ENCODE measurements at places on chromosomes 1 and 21. TPM values are rescaled to one million over a fixed set of nuclear protein-coding genes. Genes with fewer than 3 reads are reported as not detected.
A peak's percentile ranks its signal among the peaks of the same experiment; 100 is the strongest.

DNA sequence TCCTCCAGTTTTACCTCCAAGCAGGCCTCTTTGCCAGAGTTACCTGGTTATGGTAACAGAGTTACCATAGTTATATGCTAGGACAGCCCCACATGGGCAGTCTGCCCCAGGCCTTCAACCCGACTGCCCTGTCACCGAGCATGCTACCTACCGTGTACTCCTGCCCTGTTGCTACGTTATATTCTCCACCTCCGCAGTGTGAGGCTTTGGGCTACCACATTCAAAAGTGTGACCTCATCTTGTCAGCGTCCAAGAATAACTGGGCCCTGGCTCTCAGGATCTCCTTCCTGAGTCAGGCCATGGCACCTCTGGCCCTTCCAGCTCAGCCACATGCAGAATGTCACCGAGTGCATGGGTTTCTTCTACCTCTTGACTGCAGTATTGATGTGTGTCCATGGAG, 8.9 kb downstream of the MAPKAPK2 start:
- DNase-seq: no peak
- peaks cover 12% of the 10 kb centered on the region for H3K4me1 ChIP-seq
- H3K27me3 ChIP-seq: no peaks in the 10 kb centered on the region
- no peaks in the 10 kb centered on the region for H3K36me3 ChIP-seq

- no peak for DNase-seq
- H3K27ac ChIP-seq: no peak overlapping the region
- H3K36me3 ChIP-seq: no peaks in the 10 kb centered on the region
Measured at GRCh38 chr1:55244476-55245099, 29.4 kb upstream of the USP24 start.

- H3K27ac ChIP-seq: no peak overlapping the region
- H3K4me1 ChIP-seq: no peaks in the 10 kb centered on the region
- H3K4me3 ChIP-seq: no peak overlapping the region
- no peak for DNase-seq
- H3K27me3 ChIP-seq: no peaks in the 10 kb centered on the region
- H3K36me3 ChIP-seq: no peaks in the 10 kb centered on the region
Measured at GRCh38 chr1:198520524-198521254, 19.8 kb downstream of the ATP6V1G3 start.

GRCh38 chr21:45482899-45483821, 59.1 kb downstream of the SLC19A1 start:
- H3K4me1 ChIP-seq: no peaks in the 10 kb centered on the region
- DNase-seq: no peak
- no peaks in the 10 kb centered on the region for H3K27me3 ChIP-seq
- H3K36me3 ChIP-seq: no peaks in the 10 kb centered on the region
- no peak overlapping the region for H3K27ac ChIP-seq

GRCh38 chr1:200143347-200143746, 115.8 kb downstream of the NR5A2 start:
- DNase-seq: no peak
- no peaks in the 10 kb centered on the region for H3K27me3 ChIP-seq
- H3K4me3 ChIP-seq: no peak overlapping the region
- H3K27ac ChIP-seq: no peak overlapping the region
- no peaks in the 10 kb centered on the region for H3K4me1 ChIP-seq

DNA sequence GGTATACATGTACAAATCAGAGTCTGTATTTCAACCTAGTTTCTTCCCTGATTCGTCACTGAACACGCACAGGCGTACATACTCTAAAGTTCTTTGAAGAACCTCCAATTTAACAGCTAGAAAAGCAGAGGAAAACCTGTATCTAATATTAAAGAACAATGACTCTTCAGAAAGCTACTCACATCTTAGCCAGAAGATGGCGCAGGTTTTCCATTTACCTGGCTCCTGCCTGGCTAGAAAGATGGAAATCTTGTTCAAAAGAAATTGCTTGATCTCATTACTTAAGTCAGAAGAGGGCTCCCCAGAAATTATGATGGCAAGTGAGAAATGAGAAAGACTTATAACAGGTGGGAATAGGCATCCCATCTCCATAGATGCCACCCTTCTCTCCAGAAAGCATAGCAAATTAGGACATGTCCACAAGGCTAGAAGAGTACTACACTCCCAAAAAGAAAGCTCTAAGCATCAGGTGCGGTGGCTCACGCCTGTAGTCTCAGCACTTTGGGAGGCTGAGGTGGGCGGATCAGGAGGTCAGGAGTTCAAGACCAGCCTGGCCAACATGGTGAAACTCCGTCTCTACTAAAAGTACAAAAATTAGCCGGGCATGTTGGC, 19.0 kb upstream of the L1TD1 start:
- H3K27me3 ChIP-seq: no peaks in the 10 kb centered on the region
- H3K36me3 ChIP-seq: no peaks in the 10 kb centered on the region
- no peak overlapping the region for H3K4me3 ChIP-seq
- H3K4me1 ChIP-seq: no peaks in the 10 kb centered on the region

DNA sequence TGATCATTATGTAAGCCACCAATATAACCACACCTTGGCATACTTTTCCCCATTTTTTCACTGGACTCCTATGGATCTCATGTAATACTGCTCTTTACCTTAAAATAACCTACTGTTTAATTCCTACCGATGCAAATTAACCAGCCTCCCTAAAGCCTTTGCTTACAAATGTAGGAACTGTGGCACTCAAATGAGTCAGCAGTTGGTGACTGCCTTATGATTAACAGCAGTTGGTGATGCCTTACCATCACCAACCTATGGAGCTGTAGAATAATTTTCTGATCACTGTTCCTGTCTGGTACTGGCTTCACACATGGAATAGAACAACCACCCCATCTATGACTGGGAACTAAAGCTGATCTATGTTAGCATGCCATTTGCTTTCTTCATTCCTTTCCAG, 7.8 kb upstream of the NUDT17 start:
- no peaks in the 10 kb centered on the region for H3K27me3 ChIP-seq
- no peaks in the 10 kb centered on the region for H3K36me3 ChIP-seq
- H3K4me3 ChIP-seq: no peak overlapping the region
- DNase-seq: no peak

GRCh38 chr1:43041591-43041990, 82.9 kb upstream of the SLC2A1 start:
- no peaks in the 10 kb centered on the region for H3K27me3 ChIP-seq
- no peak overlapping the region for H3K27ac ChIP-seq
- H3K4me1 ChIP-seq: no peaks in the 10 kb centered on the region
- no peak for DNase-seq
- H3K4me3 ChIP-seq: no peak overlapping the region

GRCh38 chr1:244209955-244210354, 158.9 kb downstream of the ZBTB18 start:
- DNase-seq: no peak
- H3K36me3 ChIP-seq: no peaks in the 10 kb centered on the region
- H3K4me3 ChIP-seq: no peak overlapping the region
- H3K27ac ChIP-seq: no peak overlapping the region
- peaks cover 6% of the 10 kb centered on the region for H3K4me1 ChIP-seq
- no peaks in the 10 kb centered on the region for H3K27me3 ChIP-seq

GRCh38 chr1:183780159-183780558, 24.8 kb upstream of the RGL1 start:
- H3K4me3 ChIP-seq: no peak overlapping the region
- H3K4me1 ChIP-seq: no peaks in the 10 kb centered on the region
- DNase-seq: no peak
- H3K27me3 ChIP-seq: no peaks in the 10 kb centered on the region

DNA sequence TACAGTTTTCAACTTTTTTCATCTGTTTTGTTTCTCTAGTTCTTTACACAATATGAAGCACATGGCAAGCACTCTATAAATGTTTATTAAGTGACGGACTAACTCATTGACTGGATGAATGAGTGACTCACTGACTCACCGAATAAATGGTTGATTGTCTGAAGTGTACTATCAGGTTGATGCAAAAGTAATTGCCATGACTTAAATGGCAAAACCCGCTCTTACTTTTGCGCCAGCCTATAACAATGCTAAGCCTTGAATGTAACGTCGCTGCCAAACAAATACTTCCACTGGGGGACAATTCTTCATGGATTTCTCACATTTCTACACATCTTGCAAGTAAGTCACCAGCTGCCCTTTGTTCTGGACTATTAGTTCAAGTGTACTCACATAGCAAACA, 109.0 kb upstream of the KCTD3 start:
- DNase-seq: no peak
- H3K27me3 ChIP-seq: no peaks in the 10 kb centered on the region
- H3K36me3 ChIP-seq: no peaks in the 10 kb centered on the region
- no peak overlapping the region for H3K27ac ChIP-seq
- no peaks in the 10 kb centered on the region for H3K4me1 ChIP-seq
- H3K4me3 ChIP-seq: no peak overlapping the region

GRCh38 chr1:32406629-32407111, 12.4 kb upstream of the BSDC1 start:
- no peak overlapping the region for H3K4me3 ChIP-seq
- H3K4me1 ChIP-seq: no peaks in the 10 kb centered on the region
- no peak for DNase-seq
- no peaks in the 10 kb centered on the region for H3K36me3 ChIP-seq
- H3K27me3 ChIP-seq: no peaks in the 10 kb centered on the region

DNA sequence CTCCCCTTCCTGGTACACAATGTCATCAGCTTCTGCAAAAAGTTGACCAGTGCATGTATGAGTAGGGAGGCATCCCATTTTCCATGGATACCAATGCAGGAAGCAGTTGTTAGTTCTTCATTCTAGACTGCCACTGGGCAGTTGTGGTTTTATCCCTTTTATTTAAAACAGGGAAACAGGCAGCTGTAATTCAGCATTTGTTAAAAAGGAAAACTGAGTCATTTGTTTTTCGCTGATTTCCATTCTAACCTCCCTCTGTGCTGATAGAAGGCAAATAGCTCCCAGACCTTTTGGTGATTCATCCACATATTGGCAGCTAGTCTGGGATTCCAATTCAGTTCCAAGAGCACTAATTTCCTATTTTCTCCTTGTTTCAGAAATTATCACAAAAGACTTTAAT, 21.1 kb upstream of the ABCA4 start:
- H3K4me1 ChIP-seq: no peaks in the 10 kb centered on the region
- no peaks in the 10 kb centered on the region for H3K36me3 ChIP-seq
- H3K4me3 ChIP-seq: no peak overlapping the region
- H3K27ac ChIP-seq: no peak overlapping the region

DNA sequence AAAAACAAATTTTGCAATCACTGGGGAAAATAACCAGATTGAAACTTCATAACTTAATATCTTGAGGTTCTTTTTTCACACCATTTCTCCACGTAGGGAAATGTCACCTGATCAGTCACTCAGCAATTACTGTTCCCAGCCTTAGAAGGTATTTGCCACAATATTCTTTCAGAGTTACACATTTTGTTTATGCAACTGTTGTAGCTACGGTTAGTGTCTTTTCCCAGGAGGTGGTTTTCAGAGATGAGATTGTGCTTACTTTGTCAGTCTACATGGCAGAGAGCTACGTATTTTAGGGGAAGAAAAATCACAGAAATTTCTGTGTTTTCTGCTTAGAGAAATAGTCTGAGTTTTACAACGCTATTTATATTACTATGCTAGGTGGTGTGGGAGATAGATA, 792.8 kb upstream of the B3GALT2 start:
- no peaks in the 10 kb centered on the region for H3K27me3 ChIP-seq
- H3K36me3 ChIP-seq: no peaks in the 10 kb centered on the region
- H3K27ac ChIP-seq: no peak overlapping the region
- no peak overlapping the region for H3K4me3 ChIP-seq
- H3K4me1 ChIP-seq: no peaks in the 10 kb centered on the region
- DNase-seq: no peak

- DNase-seq: no peak
- no peaks in the 10 kb centered on the region for H3K36me3 ChIP-seq
- H3K4me1 ChIP-seq: no peaks in the 10 kb centered on the region
- H3K4me3 ChIP-seq: no peak overlapping the region
- H3K27ac ChIP-seq: no peak overlapping the region
Measured at GRCh38 chr1:7511381-7511780, 259.7 kb upstream of the VAMP3 start.

DNA sequence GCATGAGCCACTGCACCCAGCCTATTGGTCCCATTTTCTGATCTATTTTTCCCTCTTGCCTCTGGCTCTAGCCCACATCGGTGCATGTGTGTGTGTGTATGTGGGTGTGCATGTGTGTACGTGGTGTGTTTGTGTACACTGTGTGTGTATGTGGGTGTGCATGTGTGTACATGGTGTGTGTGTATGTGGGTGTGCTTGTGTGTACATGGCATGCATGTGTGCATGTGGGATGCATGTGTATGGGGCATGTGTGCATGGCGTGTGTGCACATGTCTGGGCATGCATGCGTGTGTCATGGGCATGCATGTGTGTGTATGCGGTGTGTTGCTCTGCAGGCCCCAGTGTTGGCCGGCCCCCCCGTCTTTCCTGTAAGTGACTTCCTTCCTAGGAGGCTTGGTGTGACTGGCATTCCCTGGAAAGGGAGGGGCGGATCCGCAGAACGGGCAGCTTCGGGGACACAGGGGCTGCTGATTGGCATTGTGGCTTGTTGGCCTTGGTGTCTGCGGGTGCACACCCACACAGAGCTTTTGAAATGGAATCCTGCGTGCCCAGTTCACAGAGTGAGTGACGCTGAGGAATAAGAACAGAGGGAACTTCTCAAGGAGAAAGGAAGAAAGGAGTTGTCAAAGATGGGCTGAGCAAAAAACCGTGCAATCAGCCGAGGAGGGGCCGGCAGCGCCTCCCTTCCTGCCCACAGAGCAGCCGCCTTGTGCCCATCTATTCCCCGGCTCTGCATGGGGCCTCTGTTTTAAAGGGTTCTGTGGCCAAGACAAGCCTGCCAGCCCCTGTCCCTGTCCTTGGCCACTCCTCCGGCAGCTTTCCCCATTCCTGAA, 8.0 kb downstream of the PDXK start:
- H3K27ac ChIP-seq: peak overlapping the region; percentile 92
- no peaks in the 10 kb centered on the region for H3K36me3 ChIP-seq
- H3K4me1 ChIP-seq: peaks cover 26% of the 10 kb centered on the region
- H3K4me3 ChIP-seq: no peak overlapping the region

- H3K27ac ChIP-seq: no peak overlapping the region
- H3K4me3 ChIP-seq: no peak overlapping the region
- H3K36me3 ChIP-seq: no peaks in the 10 kb centered on the region
- no peaks in the 10 kb centered on the region for H3K27me3 ChIP-seq
- no peak for DNase-seq
Measured at GRCh38 chr21:38669186-38669585, 136.5 kb upstream of the ETS2 start.

DNA sequence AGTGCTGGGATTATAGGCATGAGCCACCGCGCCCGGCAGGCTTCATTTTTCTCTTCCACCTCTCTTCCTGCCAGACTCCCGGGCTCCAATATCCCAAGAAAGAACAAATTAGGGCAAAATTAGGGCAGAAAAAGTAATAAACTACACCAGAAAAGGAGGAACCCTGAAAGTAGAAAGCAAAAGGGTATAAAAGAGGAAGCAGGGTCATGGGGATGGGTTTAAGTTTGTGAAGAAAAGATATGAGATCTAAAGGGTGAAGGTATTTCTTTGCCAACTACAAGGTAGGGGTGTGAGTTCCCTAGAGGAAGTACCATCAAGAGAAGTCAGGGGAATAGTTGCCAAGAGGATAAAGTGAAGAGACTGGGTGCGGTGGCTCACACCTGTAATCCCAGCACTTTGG, 9.9 kb downstream of the PTPN22 start:
- no peaks in the 10 kb centered on the region for H3K36me3 ChIP-seq
- H3K27ac ChIP-seq: no peak overlapping the region
- no peak overlapping the region for H3K4me3 ChIP-seq
- H3K4me1 ChIP-seq: no peaks in the 10 kb centered on the region
- no peak for DNase-seq
- no peaks in the 10 kb centered on the region for H3K27me3 ChIP-seq

The ITGB2 gene
- 46.8 TPM for total RNA-seq

The SAMD13 gene
- 5.7 TPM for total RNA-seq

The OR13G1 gene
- total RNA-seq: not detected

The CFAP141 gene
- not detected for total RNA-seq

The WARS2 gene
- total RNA-seq: 13.5 TPM

The HES5 gene
- total RNA-seq: 1.8 TPM

The UBL4B gene
- total RNA-seq: not detected

The VTCN1 gene
- 2.6 TPM for total RNA-seq

The AIM2 gene
- 0.55 TPM for total RNA-seq

The FOXE3 gene
- total RNA-seq: 0.27 TPM

The MYOG gene
- total RNA-seq: not detected
